Left lung (tissue), 14 donors: ENCODE measurements at places on chromosomes 5 and 9. TPM values are rescaled to one million over a fixed set of nuclear protein-coding genes. Genes with fewer than 3 reads are reported as not detected.

The PDZD2 gene
- 49.8 TPM for total RNA-seq

The CKMT2 gene
- 1.5 TPM for total RNA-seq

The PCDHGC4 gene
- 0.79 TPM for total RNA-seq

The BAAT gene
- total RNA-seq = 1.0 TPM

The C9orf153 gene
- not detected for total RNA-seq

- H3K4me3 ChIP-seq = no peak overlapping the region
- no peaks in the 10 kb centered on the region for H3K27me3 ChIP-seq
- no peak overlapping the region for H3K27ac ChIP-seq
- no peak for DNase-seq
- H3K36me3 ChIP-seq = no peaks in the 10 kb centered on the region
Measured at GRCh38 chr5:138947780-138948179, 72.6 kb upstream of the LRRTM2 start.

GRCh38 chr9:34995670-34996060 lies 6.1 kb downstream of the DNAJB5 start:
- DNase-seq = no peak
- H3K27me3 ChIP-seq = peaks cover 2% of the 10 kb centered on the region
- no peak overlapping the region for H3K4me3 ChIP-seq
- peaks cover 10% of the 10 kb centered on the region for H3K4me1 ChIP-seq
- H3K27ac ChIP-seq = no peak overlapping the region

- H3K27ac ChIP-seq = no peak overlapping the region
- no peaks in the 10 kb centered on the region for H3K4me1 ChIP-seq
- no peak overlapping the region for H3K4me3 ChIP-seq
- H3K36me3 ChIP-seq = no peaks in the 10 kb centered on the region
- peaks cover 11% of the 10 kb centered on the region for H3K27me3 ChIP-seq
Measured at GRCh38 chr5:75933489-75933888, 149.7 kb upstream of the SV2C start.

DNA sequence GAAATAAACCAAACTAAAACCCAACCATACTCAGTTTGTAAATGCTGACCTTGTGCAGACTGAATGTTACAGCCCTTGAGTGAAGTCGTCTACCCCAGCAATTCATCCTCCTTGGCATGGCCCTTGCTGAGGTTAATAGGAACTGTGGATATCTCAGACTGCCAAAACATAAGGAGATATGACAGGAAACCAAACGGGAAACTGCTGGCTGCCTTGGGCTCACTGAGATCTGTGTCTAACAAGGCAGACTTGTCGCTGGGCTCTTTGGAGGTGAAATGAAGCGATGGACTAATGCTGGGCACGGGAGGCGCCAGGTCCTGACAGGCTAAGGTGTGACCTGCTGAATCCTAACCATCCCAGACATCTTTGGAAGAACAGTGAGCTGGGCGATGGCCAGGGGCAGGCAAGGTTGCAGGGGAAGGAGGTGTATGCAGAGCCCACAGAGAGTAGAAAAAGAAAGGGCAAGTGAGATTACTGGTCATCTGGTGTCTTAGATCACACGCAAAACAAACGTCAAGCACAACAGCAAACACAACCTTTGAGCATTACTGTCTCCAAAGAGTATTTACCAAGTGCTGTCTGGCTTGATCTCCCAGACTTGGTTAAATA lies 44.6 kb upstream of the ALDH1A1 start:
- no peaks in the 10 kb centered on the region for H3K36me3 ChIP-seq
- no peaks in the 10 kb centered on the region for H3K4me1 ChIP-seq
- no peak overlapping the region for H3K27ac ChIP-seq
- no peak overlapping the region for H3K4me3 ChIP-seq

GRCh38 chr5:143890487-143890886 lies 78.5 kb downstream of the HMHB1 start:
- no peak for DNase-seq
- H3K4me3 ChIP-seq = no peak overlapping the region
- no peak overlapping the region for H3K27ac ChIP-seq
- no peaks in the 10 kb centered on the region for H3K27me3 ChIP-seq
- H3K4me1 ChIP-seq = no peaks in the 10 kb centered on the region

DNA sequence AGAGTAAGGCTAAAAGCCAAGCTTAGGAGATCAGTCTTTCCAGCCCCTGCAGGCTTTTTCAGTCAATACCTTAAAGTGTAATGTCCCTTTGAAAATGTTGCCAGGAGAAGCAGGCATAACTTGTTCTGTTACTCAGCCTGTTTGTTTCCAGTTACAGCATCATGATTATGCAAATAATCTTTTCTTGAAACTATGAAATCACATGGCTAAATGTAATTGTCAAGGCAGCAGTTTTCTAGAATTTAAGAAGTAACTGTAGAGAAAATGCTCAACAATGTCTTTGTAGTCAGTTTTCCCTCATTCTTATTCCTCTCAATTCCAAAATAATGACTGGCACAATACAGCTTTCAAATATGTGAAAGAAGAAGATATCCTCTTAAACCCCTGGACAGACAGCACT lies 1.9 kb upstream of the GPR107 start:
- H3K27me3 ChIP-seq = no peaks in the 10 kb centered on the region
- H3K4me3 ChIP-seq = no peak overlapping the region
- no peaks in the 10 kb centered on the region for H3K36me3 ChIP-seq
- peak overlapping the region; percentile 69 for H3K27ac ChIP-seq
- H3K4me1 ChIP-seq = peaks cover 45% of the 10 kb centered on the region

DNA sequence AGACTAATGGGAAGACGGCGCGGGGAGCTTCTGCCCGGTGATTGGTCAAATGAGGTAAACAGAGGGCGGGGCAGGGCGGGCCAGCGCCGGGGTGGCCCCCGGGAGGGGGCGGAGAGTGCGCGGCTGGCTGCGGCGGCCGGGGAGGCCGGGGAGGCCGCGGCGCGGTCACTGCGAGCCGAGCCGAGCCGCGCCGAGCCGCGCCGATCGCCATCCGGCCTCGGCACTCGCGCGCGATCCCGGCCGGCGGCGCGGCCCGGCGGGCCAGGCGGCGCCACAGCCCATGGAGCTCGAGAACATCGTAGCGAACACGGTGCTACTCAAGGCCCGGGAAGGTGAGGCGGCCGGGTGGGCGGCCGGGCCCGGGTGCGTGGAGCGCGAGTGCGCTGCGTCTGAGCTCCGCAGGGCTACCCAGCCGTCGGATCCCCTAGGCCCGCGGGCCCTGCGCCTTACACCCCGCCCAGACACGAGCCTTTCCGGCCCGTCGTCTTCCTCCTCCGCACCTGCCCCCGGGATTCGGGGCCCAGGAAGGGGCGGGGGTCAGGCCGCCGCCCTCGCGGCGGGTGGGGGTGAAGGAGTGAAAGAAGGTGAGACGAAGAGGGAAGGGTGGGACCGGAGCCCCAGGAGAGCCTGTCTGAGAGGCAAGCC lies at the start of gene GRK6:
GRK6 (plus strand) TSS at position 111 of the 645 bp plus-strand sequence; CDS start at position 281, 170 bp downstream.
- peak within 1 kb of the TSS; percentile 74 for H3K4me3 ChIP-seq
- H3K4me1 ChIP-seq = peaks cover 56% of the 10 kb centered on the region
- peaks cover 14% of the 10 kb centered on the region for H3K36me3 ChIP-seq
- H3K27me3 ChIP-seq = no peaks in the 10 kb centered on the region
- peak; percentile 90 for DNase-seq
- peak within 1 kb of the TSS; percentile 96 for H3K27ac ChIP-seq

- no peaks in the 10 kb centered on the region for H3K36me3 ChIP-seq
- DNase-seq = no peak
- H3K4me3 ChIP-seq = no peak overlapping the region
- H3K4me1 ChIP-seq = no peaks in the 10 kb centered on the region
- no peak overlapping the region for H3K27ac ChIP-seq
Measured at GRCh38 chr5:53350991-53351770, 129.2 kb upstream of the FST start.
